GM13976 (cell line): ENCODE measurements at places on chromosomes 11 and 22.
A peak's percentile ranks its signal among the peaks of the same experiment; 100 is the strongest.

DNA sequence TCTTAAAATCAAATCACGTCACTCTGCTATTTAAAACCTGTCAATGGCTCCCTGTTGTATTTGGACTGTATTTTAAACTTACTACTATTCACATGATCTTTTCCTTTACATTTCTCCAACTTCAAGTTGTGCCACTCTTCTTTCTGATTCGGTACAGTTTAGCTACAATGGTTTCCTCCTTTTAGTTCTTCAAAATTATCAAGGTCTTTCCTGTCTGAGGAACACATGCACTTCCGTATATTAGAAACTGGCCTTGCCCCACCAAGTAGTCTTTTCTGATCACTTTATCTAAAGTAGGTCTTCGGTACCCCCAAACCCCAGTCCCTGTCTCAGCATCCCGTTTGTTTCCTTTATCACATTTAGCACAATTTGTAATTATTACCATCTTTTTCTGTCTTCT, 81.8 kb downstream of the MTMR3 start:
- no peak for DNase-seq

DNA sequence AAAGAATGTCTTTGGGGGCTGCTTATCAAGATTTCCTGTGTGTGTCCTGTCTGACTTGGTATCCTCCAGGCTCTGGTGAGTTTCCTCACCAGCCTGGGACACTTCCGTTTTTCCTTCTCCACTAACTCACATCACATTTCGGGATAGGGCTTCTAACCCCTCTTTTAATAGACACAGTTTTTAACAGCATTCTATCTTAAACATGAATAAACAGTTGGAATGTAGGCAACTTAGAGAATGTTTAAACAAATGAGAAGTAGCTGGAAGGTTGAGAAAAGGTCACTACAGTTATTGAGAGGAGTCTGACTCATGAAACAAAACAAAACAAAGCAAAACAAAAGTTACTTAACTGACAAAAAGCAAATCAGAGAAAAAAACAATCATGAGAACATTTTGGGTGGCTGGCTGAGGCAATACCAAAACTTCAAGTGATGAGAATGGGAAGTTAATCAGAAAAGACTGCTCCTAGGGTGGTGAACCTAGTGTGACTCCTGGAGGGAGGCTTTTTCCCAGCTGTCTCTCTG, 64.7 kb upstream of the CTSC start:
- no peak for DNase-seq

- DNase-seq = no peak
Observed at GRCh38 chr11:11304550-11304949, 48.5 kb downstream of the CSNK2A3 start.

- DNase-seq = no peak
Observed at GRCh38 chr11:28819741-28820140, 711.6 kb downstream of the METTL15 start.

DNA sequence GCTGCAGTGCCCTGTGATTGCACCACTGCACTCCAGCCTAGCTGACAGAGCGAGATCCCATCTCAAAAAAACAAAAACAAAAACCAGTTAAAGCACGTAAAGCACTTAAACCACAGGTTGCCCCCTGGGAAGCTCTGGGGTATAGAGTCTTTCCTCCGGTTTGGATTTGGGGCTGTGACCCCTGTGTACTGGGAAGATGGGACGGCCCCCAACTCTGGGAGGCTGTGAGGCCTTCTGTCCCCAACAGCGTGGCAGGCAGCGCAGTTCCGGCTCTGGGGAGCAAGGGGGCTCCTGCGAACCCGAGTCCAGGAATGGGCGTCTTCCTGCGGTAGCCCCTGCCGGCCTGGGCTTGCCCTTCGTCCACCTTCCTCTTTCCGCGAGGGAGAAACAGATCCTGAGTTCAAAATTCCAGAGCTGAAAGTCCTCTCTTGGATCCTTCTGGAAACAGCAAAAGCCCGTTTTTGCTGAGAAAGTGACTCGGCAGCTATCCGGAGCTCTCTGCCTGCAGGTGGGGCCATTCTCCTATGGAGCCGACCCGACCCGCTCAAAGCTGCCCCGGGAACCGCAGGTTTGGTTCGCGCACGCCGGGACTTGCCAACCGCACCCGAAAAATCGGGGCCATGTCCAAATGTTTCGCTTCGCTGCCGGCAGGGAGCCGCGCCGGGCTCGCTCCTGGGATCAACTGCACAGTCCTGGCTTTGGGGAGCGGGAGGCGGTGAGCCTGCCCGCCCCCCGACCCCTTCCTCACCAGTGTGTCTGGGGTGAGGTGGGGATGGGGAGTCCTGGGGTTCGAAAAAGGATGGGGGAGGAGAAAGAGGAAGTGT, 36.3 kb upstream of the POLA2 start:
- peak; percentile 88 for DNase-seq

- no peak for DNase-seq
Observed at GRCh38 chr22:36831206-36831605, 14.4 kb upstream of the PVALB start.

DNA sequence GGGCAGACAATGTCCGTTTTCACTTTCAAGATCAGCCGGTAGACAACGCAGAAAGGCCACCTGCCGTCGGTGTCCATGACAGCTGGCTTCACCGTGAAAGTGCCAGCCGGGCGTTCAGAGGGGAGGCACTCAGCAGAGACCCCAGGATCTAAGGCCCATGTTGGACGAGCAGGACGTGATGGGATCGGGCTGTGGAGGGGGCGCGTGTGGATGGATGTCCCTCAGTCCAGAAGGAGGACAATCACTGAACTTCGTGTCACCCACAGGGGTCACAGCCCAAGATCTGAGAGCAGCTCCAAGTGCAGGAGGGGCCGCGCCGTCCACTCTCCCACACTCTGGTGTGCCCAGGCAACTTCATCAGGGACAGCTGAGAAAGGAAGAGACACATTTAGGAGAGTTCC, 164.4 kb downstream of the BRD1 start:
- DNase-seq = no peak

DNA sequence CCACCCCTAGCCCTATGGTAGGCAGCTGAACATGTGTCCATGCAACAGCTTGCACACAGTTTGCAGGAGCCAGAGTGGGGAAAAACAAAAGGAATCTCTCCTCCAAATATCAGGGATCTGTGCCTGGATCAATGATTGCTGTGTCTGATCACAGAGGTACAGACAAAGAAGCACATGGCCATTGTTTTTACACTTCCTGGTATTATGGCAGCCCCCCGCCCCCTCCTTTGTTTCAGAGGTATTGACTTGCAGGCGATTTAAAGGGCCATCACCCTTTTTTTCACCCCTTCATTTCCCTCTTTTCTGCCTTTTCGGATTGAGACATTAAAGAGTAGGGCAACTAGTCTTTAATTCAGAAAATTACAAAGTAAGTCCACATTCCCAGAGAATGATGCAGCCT, 453.0 kb upstream of the LUZP2 start:
- no peak for DNase-seq

GRCh38 chr11:70834277-70834940, 418.0 kb downstream of the SHANK2 start:
- no peak for DNase-seq

DNA sequence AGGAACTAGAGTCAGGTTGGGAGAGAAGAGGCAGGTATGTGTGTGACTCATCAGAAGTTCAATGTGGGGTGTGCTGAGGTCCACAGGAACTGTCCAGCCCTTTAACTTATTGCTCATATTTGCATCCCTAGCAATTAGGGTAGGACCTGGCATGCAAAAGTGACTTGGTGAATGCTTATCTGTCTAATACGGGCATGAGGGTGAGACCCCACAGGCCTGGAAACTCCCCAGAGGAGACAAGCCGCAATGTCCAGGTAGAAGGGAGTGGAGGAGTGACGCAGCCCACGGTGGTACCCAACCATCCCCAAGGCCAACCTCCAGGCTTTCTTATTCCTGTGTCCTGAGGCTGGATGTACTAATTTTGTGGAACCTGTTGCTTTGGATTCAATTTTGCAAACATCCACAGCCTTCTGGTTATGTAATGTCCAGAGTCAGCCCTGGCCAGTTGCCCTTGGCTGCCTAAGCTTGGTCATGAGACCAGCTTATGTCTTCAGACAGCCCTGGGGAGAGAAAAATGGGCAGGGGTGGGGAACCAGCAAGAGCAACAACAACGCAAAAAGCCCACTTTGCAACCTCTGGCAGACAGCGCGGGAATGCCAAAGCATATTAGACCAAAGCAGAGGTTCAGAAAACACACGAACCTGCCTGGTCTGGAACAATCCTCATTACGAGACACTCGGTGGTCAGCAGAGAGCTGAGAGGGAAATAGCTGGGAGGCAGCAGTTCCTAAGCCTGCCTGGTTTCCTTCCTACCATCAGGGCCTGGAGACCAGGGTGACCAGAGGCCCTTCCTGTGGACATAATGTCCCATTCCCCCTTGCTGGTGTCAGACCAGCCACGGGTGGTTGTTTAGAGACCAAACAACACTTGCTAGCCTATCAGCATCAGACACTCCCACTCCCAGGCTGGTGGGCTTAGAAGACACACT, 49.3 kb downstream of the TIMP3 start:
- DNase-seq = no peak

GRCh38 chr11:68825571-68825970, 16.1 kb downstream of the CPT1A start:
- DNase-seq = no peak

DNA sequence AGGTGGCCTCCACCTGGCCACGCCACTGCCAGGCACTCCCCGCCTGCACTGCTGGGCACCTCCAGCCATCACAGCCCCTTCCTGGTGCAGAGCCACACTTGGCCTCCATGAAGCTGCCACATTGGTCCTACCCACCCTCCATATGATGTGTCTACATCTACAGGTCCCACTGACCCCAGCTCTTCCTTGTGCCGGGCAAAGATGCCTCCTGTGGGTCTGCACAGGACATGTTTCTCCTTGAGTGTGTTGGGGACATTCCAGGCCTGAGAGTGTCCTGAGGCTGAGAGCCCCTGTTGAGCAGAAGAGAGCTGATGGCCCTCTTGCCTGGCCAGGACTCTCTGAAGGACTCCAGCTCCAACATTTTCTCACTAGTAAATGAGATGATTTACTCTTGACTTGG, 7.5 kb downstream of the THY1 start:
- no peak for DNase-seq

- DNase-seq = no peak
Observed at GRCh38 chr11:66863428-66864125, 6.7 kb downstream of the LRFN4 start.

- no peak for DNase-seq
Observed at GRCh38 chr11:61369372-61370348, 7.5 kb downstream of the TMEM138 start.

GRCh38 chr22:46006379-46007002, 29.5 kb upstream of the WNT7B start:
- peak; percentile 96 for DNase-seq

DNA sequence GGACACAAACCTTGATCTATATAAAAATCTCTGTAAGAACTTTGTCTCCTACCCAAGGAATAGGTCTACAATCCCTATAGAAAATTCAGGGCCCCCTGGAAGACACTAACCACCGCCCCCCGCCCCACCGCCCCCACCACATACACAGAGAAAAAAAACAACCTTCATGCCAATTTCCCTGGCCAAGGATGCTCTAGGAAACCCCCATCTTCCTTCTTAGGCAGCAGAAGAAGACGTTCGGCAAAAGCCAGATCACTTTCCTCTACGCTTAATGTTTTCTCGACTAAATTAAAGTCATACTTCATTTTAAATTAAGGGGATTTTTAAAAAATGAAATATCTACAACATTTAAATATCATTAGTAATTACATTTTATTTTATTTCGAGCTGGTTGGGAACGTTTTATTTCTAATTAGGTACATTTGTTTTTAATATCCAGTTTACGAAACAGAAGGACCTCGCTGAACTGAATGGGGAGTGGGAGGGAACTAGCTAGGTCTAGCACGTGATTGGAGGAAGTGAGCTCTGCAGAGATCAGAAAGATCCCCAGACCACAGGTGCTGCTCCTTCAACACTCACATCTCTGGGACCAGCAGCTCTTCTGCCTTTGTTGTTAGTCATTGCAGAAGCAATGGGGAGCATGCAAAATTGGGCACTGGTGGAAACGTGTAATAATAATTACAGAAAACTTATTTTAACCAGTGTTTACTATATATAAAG, 472.3 kb downstream of the MN1 start:
- DNase-seq = no peak

- no peak for DNase-seq
Observed at GRCh38 chr11:124882339-124883071, 15.2 kb downstream of the ROBO4 start.

DNA sequence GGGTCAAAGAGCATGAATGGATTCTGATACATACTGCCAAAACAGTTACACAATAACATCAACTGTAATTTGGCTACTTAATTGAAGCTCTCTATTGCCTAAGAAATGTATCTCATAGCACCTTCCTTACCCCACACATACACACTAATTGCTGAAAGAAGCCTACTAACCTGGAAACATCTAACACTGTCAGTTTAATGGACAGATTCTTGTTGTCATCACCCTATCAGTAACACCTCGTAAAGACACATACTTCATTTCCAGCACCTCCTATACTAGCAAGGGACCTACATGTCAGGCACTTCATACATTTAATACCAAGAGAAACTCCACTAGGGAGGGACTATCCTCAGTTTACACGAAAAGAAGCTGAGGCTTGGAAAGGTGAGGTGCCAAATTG, 9.9 kb downstream of the NAP1L4 start:
- DNase-seq = no peak

DNA sequence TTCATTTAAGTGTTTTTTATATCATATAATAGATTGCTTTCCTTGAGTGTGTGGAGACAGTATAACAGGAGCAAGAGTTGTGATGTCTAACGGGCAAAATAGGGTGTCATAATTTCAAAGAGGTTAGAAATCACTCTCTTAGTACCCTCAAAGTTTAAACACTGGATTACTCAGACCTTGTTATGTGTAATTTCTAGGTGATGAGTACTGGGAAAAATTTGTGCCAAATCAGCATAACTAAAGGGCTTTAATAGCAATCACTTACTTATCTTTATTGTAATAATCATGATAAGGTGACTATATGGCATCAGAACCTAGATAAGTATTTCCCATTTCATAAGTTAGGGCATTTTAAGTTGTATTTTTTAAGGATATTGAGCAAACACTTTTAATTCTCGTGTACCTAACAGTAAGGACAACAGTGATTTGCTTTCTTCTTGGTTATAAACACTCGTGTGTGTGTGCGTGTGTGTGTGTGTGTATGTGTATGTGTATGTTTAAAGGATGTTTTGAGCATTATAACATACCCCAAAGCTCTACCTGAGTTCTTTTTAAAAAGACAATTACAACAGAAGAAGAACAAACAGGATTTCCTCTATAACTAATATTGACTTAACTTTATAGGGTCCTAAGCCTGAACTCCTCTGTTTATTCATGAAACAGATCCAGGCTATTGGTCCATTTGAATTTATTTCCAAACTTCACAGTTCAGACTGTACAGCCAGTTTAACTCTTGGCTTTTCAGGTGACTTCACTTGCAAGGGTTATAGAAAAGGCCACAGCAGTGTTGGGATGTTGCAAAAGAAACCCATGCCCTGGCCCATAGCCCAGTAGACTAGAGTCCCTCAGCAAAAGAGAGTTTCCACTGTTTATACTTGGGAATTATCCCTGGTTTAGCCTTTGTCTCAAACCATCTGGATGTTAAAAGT, 23.7 kb upstream of the PDE3B start:
- DNase-seq = no peak

GRCh38 chr11:20248871-20249270, 88.6 kb upstream of the DBX1 start:
- no peak for DNase-seq

GRCh38 chr22:45216133-45217003, 24.3 kb downstream of the KIAA0930 start:
- DNase-seq = no peak
